ENCODE measurements at places on chromosomes 7 and 10.

GRCh38 chr7:55557666-55558188 is 14.6 kb downstream of the VOPP1 start:
- DNase-seq, result no peak

DNA sequence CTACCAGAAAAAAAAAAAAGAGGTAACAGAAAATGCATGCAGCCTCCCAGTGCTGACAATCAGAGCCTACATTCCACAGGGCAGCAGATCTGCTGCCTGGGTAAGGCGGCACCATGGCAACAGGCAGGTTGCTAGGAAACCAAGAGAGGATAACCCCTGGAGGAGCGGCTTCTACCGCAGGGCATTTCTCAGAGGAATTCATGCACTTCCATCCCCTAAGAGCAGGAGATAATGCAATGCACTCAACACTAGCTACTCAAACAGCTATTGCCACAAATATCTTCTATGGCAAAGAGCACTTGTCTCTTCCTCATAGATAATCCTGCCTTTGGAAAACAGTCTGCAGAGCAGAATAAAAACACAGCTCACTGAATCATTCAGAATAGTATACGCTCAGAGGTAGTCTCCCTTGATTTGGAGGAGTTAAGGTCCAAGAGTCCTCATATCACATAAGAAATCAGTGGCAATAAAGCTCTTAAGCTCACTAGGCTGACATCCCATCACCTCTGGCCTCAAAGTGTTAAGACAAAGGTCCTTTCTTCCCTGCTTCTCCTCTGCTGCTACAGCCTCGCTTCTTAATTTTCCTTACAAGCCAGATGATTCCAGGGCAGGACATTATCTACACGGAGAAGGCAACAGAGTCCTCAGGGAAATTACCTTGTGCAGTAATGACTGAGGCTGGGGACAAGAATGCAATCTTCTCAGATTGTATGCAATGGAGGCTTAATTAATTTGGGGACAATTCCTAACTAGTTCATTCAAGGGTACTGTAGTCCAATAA is 10.7 kb downstream of the PSAP start:
- no peak for DNase-seq

GRCh38 chr10:85319826-85320225 is 991.4 kb downstream of the CCSER2 start:
- no peak for DNase-seq

DNA sequence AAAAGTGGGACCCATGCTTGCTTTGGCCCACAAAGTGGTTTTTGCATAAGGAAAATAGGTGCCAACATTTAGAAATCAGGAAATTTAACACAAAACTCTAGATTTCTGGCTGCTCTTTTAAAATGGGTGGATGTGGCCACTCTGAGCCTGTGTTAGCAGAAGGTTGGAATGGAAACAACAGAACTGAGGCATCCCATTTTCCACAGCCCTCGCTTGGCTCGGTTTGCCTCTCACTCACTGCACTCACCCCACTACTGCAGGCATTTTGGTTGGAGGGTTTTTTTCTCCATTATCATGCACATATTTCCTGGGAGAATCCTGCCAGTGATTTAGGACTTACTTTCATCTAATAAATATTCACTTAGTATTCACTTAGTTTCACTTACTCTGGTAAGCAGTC is 178.9 kb downstream of the BICC1 start:
- no peak for DNase-seq

GRCh38 chr7:30681331-30681797 is 892 bp downstream of the CRHR2 start:
- DNase-seq, result no peak

DNA sequence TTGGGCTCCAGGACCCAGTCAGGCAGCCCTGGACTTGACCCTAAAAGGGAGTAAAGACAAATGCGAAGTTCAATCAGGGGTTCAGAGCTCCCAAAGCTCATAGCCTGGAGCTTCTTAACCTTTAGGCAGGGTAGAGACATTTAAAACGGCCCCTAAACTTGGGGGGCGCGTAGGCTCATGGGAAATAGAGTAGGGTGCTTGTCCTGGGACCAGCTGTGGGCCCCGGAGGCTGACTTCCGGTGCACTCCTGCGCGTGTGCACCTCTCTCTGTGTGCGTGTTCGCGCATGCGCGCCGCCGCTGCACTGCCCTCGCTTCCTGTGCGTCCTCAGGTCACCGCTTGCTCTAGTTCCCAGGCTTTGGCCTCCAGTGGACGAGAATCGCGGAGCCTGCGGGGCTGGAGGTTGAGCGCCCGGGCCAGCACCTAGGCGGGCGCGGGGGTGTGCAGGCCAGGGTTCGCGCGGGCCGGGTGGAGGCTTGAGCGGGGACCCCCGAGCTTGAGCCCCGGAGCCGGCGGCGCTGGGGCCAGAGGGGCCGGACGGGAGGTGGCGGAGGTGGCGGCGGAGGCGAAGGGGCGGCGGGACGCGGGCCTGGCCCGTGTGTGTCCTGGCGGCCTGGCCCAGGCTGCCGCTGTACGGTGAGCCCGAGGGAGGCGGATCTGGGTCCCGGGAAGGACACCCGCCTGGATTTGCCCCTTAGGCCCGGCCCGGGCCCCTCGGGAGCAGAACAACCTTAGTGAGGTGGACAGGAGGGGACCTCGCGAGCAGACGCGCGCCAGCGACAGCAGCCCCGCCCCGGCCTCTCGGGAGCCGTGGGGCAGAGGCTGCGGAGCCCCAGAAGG is at the start of gene RBAK:
Gene RBAK (plus strand): TSS at position 303 of the 839 bp plus-strand sequence. CDS start 2,217 bp downstream, outside the sequence.
- DNase-seq, result peak; percentile 33

- DNase-seq, result no peak
Observed at GRCh38 chr10:78510566-78511323, 477.1 kb downstream of the RPS24 start.

GRCh38 chr10:109931163-109931562 is 7.9 kb upstream of the XPNPEP1 start:
- DNase-seq, result no peak

DNA sequence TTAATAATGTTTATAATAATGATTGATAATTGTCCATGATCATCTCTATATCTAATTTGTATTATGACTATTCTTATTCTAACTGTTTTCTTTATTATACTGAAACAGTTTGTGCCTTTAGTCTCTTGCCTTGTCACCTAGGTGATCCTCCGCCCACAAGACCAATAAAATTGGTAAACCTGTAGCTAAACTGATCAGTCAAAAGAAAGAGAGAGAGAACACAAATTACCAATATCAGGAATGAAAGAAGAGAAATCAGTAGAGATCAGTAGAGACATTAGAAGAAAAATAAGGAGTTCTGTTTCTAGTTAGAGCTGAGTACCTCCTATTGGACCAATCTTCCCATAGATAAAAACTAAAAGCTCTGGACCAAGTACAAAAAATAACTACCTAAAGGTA is 6.1 kb upstream of the COA1 start:
- no peak for DNase-seq

DNA sequence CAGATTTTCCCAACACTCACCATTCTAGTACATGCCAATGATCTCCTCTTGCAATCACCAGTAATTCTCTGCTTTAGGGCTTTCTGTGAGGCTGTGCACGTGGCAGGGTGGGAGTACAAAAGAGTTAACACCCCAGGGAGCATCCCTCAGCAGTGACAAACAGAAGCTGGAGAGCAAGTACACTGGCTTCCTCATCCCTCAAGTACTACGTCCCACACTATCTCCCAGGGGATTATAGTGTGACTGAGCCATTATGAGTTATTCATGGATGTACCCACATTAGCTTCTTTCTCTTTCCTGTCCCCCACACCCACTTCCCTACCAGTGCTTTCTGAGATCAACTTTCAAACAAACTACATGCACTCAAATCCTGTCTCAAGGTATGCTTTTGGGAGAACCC is 1216.5 kb upstream of the AUTS2 start:
- DNase-seq, result no peak

DNA sequence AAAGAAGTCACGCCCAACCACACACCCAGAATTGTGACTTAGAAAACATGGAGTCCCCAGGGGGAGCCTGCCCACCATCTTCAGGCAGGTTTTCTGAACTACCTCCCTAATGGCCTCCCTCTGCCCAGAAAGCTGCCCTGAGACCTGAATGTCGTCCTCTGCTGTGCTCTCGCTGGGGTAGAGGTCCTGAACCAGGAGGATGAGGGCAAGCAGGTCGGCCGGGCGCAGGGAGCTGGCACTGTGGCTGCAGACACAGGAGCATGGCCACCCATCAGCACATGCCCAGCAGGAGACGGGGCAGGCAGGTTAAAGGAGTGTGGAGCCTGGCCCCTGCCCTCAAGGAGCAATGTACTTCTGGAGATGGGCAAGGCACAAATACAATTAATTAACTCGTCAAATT is 15.4 kb upstream of the PYROXD2 start:
- DNase-seq, result no peak

GRCh38 chr10:129970465-129971364 is 6.6 kb upstream of the EBF3 start:
- no peak for DNase-seq

GRCh38 chr10:18117276-18117675 is 22.9 kb upstream of the CACNB2 start:
- DNase-seq, result no peak

DNA sequence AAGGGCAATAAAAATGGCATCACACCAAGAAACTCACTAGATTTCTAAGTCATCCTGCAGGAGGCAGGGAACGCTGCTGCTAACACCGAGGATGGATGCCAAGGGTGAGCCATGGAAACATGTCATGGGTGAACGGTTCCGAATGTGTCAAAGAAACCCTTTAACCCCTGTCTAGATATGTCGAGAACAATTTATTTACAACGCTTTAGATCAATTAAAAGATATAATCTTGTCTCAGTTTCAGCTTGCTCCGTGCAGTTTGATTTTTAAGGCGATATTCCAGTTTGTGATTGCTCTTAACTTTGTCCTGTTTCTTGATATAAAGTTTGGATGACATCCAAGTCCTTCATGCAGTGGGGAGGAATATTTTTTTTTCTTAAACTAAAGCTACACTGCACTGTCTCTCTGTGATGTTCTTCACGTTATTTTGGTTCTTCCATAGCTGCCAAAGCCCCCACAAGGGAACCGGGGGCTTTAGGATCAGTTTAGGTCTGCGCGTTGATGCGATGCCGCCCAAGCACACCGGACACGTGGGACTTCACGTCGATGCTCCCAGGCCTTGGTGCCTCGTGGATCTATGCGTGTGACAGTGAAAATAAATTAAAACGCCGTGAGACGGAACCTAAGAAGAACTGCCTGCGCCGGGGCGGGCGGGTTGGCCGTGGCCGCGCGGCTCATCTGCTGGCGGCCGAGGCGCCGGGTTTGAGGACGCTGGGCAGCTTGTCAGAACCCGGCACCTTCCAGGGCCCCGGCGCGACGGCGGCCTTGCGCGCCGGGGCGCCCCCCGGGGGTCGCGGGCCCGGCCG is 220.3 kb downstream of the PHTF2 start:
- no peak for DNase-seq

GRCh38 chr7:132275416-132276233 is 300.6 kb downstream of the PLXNA4 start:
- no peak for DNase-seq

GRCh38 chr7:129882531-129882930 is 70.2 kb downstream of the UBE2H start:
- DNase-seq, result no peak

DNA sequence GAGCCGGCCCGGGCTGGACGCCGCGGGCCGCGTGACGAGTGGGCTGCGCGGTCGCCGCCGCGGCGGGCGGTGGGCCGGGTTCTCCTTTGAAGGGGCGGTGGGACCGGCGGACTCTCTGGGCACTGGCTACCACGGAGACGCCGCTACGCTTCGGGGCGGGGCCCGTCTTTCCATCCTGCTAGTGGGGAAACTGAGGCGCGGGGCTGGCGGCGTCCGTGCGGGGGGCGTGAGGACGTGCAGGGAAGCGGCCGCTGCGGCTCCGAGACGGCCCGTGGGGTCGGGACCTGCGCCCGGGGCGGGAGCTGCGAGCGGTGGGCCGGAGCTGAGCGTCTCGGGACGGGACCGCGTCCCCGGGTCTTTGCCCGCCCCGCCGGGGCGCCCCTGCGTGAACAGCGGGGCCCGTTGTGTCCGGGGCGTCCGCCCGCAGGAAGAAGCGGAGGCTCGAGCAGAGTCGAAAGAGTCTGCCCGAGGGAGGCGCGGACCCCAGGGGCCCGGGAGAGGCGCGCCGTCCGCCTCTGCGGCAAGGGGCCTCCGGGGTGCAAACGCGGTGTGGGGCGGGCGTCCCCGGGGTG is 548 bp upstream of the BNIP3 start:
- DNase-seq, result no peak

- peak; percentile 45 for DNase-seq
Observed at GRCh38 chr7:38796626-38797501, 112.1 kb downstream of the VPS41 start.

- peak; percentile 87 for DNase-seq
Observed at GRCh38 chr7:92698237-92698841, 108.1 kb upstream of the FAM133B start.

DNA sequence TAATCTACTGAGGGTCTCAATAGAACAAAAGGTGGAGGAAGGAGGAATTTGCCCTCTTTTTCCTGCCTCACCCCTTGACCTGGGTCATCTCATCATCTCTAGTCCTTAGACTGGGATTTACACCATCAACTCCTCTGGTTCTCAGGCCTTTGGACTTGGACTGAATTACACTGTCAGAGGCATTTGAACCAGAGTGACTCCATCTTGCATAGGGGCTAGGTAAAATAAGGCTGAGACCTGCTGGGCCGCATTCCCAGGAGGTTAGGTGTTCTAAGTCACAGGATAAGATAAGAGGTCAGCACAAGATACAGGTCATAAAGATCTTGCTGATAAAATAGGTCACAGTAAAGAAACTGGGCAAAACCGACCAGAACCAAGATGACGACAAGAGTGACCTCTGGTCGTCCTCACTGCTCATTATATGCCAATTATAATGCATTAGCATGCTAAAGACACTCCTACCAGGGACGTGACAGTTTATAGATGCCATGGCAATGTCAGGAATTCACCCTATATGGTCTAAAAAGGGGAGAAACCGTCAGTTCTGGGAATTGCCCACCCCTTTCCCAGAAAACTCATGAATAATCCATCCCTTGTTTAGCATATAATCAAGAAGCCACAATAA is 84.0 kb downstream of the C1GALT1 start:
- DNase-seq, result no peak

GRCh38 chr10:103660364-103661197 is 167.1 kb downstream of the NEURL1 start:
- DNase-seq, result no peak

- DNase-seq, result no peak
Observed at GRCh38 chr7:26843705-26844104, 20.7 kb downstream of the SKAP2 start.

- no peak for DNase-seq
Observed at GRCh38 chr10:127849921-127850320, 42.8 kb downstream of the CLRN3 start.

DNA sequence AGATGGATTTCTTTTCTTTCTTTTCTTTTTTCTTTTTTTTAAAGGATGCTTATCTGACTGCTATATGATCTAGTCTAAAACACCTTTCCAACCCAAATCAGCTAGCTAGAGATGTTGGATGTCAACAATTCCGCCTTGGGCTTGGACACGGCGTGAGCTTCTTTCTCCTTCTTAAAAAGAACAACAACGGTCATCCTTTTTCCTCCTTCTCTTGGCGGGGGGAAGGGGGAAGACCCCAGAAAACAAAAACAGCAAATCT is 1.0 kb downstream of the BEND7 start:
- DNase-seq, result no peak

GRCh38 chr10:17910125-17910789 is 41.5 kb upstream of the SLC39A12 start:
- peak; percentile 12 for DNase-seq

Measured in glomerular endothelial cell (primary cell).